Type B pancreatic cell (in vitro differentiated cells): ENCODE measurements at places on chromosomes 6 and 20. TPM values are rescaled to one million over a fixed set of nuclear protein-coding genes. Genes with fewer than 3 reads are reported as not detected.
A peak's percentile ranks its signal among the peaks of the same experiment; 100 is the strongest.

COL9A3 gene
- total RNA-seq: 8.8 and 21.2 TPM in 2 replicates

BPIFB3 gene
- total RNA-seq: not detected in 2 replicates

GRCh38 chr6:151284548-151285017, 44.8 kb downstream of the AKAP12 start:
- peaks cover 44% of the 10 kb centered on the region for H3K4me1 ChIP-seq
- DNase-seq: no peak
- H3K27me3 ChIP-seq: no peaks in the 10 kb centered on the region
- H3K4me3 ChIP-seq: no peak overlapping the region
- H3K36me3 ChIP-seq: peaks cover 8% of the 10 kb centered on the region

BICRAL gene
- total RNA-seq: 9.1 and 9.3 TPM in 2 replicates

DNA sequence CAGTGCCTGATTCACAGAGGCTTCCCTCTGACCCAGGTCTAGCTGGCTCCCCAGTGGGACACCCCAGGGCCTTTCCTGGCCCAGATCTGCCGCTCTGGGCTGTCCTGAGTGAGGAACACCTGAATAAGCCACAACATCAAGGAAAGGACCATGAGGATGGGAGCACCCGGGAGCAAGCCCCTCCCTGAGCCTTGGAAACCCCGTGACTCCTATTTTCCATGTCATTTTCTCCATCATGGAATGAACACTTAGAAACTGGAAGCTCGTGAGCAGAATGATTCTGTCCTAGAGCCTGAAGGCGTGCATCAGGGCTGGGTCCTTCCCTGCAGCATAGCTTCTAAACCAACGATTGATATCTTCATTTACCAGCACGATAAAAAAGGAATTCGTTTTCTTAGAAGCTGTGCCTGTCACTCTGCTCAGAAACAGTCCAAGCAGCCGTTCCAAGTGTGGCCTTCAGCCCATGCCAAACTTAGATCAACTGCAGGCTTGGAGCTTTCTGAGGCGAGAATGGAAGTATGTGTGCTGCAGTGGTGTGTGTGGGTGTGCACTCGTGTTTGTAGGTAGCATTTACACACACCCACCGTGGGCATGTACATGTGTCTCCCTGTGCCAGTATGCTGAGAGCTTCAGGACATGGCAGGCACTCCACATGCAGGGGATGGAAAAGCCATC, 83.2 kb upstream of the FOXC1 start:
- H3K36me3 ChIP-seq: no peaks in the 10 kb centered on the region
- peaks cover 19% of the 10 kb centered on the region for H3K4me1 ChIP-seq
- peaks cover 21% of the 10 kb centered on the region for H3K27me3 ChIP-seq
- peak overlapping the region; percentile 26 for H3K27ac ChIP-seq
- DNase-seq: no peak
- peak overlapping the region; percentile 51 for H3K4me3 ChIP-seq

SLC17A9 gene
- 3.9 and 5.6 TPM in 2 replicates for total RNA-seq

GRCh38 chr6:4781967-4782575, 5.9 kb downstream of the CDYL start:
- no peak for DNase-seq
- no peak overlapping the region for H3K4me3 ChIP-seq
- H3K27me3 ChIP-seq: no peaks in the 10 kb centered on the region
- peak overlapping the region; percentile 14 for H3K27ac ChIP-seq

DNA sequence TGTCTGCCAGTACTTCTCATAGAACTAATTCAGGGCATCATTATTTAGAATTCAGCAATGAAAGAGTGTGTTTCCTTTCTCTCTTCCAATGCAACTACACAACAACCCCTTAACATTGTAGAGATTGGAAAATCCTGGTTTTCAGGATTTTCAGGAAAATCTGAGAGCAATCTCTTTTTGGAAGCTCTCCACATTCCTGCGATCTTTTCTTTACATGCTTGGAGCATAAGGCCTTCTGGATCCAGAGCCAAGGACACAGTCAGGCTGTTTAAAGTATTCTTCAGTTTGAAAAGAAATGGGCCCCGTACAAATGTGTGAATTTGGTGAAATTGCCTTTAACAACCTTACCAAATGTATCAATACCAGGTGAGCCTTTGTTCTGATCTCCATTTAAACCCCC, 469.7 kb downstream of the PKHD1 start:
- DNase-seq: no peak
- H3K27me3 ChIP-seq: no peaks in the 10 kb centered on the region

DNA sequence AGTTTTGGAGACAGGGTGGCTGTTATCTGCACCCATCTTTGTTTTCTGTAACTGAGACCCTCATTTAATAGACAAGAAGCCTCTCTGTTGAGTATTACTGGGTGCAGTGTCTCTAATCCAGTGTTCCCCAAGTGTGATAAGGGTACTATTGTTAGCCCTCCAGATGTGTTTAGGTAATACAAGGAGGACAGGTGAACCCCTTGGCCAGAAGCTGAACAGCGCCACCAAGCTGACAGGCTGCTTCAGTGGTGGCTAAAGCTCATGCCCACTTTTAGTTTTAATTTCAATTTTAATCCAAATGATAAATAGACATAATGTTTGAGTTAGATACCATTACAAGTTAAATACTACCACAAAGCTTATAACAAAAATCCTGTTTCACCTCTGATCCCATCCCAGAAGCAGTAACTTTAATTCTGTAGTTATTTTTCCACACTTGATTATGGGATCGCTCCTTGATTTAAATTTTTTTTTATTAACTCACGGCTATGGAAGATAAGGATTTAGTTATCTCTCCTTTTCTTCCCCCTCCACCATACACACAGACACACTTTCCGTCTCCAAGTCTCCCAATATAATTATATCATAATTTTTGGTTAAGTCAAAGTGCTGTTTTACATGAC, 8.4 kb upstream of the STK35 start:
- H3K27me3 ChIP-seq: peaks cover 60% of the 10 kb centered on the region
- H3K27ac ChIP-seq: no peak overlapping the region
- H3K36me3 ChIP-seq: no peaks in the 10 kb centered on the region
- DNase-seq: no peak

DNA sequence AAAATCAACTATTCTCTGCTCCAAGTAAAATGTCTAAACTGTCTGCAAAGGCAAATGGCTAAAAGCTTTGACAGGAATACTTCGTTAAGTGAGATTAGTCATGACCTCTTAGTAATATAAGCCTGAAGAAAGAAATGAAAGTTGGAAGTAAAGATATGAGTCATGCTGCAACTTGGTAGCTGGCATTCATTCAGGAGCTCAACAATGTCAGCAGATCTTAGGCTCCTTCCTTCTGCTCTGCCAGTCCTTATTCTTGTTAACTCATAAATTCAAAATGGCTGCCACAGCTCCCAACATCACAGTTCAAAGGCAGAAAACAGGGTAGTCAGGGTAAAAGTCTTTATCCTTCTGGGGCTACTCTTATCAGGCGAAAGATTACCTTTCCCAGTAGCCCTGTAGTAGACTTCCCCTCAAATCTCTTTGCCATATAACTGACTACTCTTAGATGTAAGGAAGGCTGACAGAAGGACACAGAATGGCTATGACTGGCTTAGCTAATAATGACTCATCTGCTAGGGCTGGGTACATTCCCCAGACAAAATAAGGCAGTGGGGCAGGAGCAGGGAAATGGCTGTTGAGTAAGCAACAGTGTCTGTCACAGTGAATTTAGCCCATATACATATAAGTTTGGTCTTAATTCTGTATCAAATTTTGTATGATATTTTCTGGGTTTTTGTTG, 24.4 kb upstream of the C6orf62 start:
- H3K27me3 ChIP-seq: no peaks in the 10 kb centered on the region
- DNase-seq: no peak
- no peak overlapping the region for H3K4me3 ChIP-seq
- peak overlapping the region; percentile 35 for H3K27ac ChIP-seq
- no peaks in the 10 kb centered on the region for H3K36me3 ChIP-seq
- no peaks in the 10 kb centered on the region for H3K4me1 ChIP-seq

MOG gene
- total RNA-seq: not detected in 2 replicates

HCK gene
- total RNA-seq: not detected in 2 replicates

DNA sequence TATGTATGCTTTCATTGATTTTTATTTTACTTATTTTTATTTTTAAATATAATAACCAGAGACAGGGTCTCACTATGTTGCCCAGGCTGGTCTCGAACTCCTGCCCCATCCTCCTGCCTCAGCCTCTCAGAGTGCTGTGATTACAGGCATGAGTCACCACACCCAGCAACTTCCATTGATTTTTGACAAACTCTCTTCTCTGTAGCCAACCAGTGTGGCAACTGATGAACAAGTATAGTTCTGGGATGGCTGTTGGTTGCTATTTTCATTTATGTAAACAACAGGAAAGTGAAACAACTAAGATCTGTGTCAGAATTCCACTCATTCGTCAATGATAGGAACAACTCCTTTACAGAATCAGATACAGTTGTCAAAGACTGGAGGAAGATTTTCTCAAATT, 356.7 kb upstream of the JARID2 start:
- peaks cover 20% of the 10 kb centered on the region for H3K4me1 ChIP-seq
- H3K27me3 ChIP-seq: no peaks in the 10 kb centered on the region
- no peak overlapping the region for H3K4me3 ChIP-seq
- H3K27ac ChIP-seq: peak overlapping the region; percentile 16

GRM1 gene
- total RNA-seq: 0.39 and 0.43 TPM in 2 replicates

- no peaks in the 10 kb centered on the region for H3K4me1 ChIP-seq
- H3K27ac ChIP-seq: no peak overlapping the region
- DNase-seq: peak; percentile 81
- H3K36me3 ChIP-seq: no peaks in the 10 kb centered on the region
- peaks cover 67% of the 10 kb centered on the region for H3K27me3 ChIP-seq
These were observed 593 bp downstream of the MMP24 start for GRCh38 chr20:35226884-35227681.

DNA sequence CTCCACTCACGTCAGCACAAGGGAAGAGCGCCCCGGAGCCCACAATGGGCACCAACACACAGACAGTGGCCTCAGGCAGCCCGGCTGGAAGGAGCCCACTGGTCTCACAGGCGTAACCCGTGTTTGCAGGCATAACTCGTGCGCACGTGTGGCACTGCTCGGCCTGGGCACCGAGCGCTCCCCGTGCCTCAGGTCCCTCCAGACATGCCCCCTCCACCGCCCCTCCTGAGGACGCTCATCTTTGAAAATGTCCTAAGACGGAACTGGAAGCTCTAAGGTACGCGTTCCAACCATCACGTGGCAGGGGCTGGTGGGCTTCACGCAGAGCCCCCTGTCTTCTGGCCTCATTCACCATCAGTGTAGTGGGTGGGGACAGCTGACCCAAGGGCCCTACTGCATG, 44.6 kb downstream of the SSR1 start:
- no peak for DNase-seq
- H3K36me3 ChIP-seq: no peaks in the 10 kb centered on the region
- no peak overlapping the region for H3K27ac ChIP-seq
- no peak overlapping the region for H3K4me3 ChIP-seq
